CD4-positive, alpha-beta T cell treated with Interleukin-6 for 4 hours (primary cell): ENCODE measurements at places on chromosomes 16 and 17.

- DNase-seq = no peak
These were observed 21.4 kb downstream of the KIAA0513 start for GRCh38 chr16:85048921-85049562.

DNA sequence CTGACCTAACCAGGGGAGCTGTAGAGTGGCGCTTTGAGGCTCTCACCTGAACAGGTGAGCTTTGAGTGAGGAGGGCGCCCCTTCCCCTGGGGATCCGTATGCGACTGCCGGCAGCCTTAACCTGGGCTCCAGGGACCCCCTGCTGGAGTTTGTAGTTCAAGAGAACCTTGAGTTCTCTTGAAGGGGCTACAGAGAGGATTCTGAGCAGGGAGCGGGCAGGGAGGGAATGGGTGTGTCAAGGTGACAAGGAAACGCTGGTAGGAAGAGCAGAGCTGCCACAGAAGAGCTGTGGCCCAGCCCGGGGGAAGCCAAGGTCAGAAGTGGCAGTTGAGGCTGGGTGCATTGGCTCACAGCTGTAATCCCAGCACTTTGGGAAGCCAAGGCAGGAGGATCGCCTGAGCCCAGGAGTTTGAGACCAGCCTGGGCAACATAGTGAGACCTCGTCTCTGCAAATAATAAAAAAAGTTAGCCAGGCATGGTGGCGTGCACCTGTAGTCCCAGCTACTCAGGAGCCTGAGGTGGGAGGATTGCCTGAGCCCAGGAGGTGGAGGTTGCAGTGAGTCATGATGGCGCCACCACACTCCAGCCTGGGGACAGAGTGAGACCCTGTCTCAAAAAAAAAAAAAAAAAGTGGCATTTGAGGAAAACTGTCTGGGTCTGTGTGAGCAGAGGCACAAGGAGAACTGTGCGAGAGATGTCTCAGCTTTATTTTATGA, 1.2 kb downstream of the LLGL2 start:
- DNase-seq = no peak

DNA sequence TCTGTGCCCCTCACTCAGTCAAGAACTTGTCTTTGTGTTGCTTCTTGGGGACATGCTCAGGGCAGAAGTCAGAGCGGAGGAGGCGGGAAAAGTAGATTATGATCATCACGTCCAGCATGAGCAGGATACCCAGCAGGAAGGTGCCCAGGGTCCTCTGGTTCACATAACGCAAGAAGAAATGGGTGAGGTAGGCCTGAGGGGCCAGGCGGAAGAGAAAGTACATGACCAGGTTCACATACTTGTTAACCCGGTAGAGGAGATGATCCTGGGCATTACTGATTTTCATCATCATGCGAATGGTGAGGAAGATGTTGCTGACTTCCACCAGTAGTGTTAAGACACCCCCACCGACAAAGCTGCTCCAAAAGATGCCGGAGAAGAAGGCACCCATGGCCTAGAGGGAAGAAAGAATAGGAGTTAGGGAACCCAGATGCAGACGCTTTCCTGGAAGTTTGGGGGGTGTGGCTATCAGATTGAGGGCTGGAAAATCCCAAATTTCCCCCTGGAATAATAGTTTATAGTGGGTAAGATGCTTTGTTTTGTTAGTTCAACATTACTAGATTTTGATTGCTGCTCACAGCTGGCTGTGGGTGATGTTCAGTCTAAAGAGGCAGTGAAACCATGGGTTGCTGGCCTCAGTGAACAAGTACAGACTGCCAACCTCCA, 1.4 kb downstream of the TLCD1 start:
- no peak for DNase-seq

GRCh38 chr17:34706029-34706428, 126.6 kb downstream of the TMEM132E start:
- no peak for DNase-seq

DNA sequence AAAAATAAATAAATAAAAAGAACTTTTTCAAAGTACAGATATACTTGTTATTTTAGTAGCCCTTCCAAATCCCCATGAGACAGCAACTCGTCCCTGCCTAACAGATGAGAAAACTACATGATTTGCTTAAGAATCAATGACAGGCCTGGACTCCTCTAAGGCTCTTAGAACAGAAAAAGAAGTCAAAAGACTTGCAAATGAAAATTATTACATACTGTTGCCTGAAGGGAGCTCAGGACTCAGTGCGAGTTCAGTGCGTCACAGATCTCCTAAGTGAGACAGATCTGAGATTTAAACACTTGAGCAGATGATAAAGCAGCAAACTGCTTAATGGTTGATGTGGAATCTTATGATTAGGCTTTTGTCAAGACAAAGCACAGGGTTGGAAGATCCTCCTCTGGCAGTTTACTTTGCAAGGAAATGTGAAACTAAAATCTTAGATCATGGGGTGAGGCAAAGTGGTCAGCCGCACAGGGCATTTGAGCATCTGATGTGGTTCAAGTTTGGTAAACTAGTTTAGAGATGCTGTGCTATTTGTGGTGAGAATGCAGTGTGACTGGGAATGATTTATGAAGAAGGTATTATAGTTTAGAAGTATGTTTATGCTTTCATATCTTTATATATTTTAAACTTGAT, 138.1 kb downstream of the TRIM37 start:
- DNase-seq = no peak

DNA sequence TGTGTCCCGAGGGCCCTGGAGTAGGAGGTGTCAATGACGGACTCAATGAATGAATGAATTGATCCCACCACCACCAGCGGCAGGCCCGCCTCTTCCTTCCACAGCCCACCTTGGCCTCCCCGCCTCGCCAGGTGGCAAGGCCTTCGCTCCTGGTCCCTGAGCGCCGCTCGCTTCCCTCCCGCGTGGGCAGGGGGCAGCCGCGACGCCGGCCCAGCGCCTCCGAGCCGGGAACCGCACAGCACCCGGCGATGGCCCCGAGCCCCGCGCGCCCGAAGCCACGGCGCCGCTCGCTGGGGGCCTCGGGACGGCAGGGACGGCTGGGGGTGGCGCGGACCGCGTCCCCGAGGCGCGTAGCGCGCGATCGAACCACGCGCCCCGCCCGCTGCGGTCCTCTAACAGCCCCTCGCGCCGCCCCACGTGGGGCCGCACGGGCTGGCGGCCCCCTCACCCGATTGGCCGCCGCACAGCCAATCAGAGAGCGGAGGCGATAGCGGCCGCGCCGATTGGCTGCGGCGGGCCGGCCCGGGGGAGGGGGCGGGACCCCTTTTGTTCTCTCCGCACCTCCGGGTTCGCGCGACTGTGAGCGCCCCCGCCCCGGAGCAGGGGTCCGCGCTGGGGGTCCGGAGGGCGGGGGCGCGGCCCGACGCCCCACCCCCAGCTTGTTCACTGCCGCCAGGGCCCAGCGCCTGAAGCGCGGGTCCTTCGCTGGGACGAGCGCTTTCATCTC, 31.4 kb downstream of the ACTG1 start:
- peak; percentile 81 for DNase-seq

GRCh38 chr17:63492940-63493339, 16.1 kb downstream of the ACE start:
- no peak for DNase-seq

GRCh38 chr17:30290696-30291542, 825 bp downstream of the BLMH start:
- DNase-seq = peak; percentile 33

GRCh38 chr17:82640036-82640435, 8.2 kb downstream of the WDR45B start:
- no peak for DNase-seq

DNA sequence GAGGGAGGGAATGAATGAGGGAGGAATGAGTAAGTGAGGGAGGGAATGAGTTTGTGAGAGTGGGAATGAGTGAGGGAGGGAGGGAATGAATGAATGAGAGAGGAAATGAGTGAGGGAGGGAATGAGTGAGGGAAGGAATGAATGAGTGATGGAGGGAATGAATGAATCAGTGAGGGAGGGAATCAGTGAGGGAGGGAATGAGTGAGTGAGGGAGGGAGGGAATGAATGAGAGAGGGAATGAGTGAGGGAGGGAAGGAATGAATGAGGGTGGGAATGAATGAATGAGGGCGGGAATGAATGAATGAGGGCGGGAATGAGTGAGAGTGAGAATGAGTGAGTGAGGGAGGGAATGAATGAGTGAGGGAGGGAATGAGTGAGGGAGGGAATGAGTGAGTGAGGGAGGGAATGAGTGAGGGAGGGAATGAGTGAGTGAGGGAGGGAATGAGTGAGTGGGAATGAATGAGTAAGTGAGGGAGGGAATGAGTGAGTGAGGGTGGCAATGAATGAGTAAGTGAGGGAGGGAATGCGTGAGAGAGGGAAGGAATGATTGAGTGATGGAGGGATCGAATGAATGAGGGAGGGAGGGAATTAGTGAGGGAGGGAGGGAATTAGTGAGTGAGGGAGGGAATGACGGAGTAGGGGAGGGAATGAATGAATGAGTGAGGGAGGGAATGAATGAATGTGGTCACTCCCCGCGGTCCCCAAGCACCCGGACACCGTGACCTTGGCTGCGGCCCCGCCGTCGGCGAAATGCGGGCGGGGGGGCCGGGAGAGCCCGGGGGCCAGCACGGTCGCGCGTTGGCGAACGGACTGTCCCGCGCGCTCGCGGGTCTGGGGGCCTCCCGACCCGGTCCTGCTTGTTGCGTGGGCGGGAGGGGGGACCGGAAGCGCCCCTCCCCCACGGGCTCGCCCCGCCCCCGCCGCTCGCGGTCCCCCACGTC, 1.1 kb upstream of the UBE2I start:
- no peak for DNase-seq

- no peak for DNase-seq
These were observed 20.5 kb downstream of the NSMCE1 start for GRCh38 chr16:27248036-27248435.

DNA sequence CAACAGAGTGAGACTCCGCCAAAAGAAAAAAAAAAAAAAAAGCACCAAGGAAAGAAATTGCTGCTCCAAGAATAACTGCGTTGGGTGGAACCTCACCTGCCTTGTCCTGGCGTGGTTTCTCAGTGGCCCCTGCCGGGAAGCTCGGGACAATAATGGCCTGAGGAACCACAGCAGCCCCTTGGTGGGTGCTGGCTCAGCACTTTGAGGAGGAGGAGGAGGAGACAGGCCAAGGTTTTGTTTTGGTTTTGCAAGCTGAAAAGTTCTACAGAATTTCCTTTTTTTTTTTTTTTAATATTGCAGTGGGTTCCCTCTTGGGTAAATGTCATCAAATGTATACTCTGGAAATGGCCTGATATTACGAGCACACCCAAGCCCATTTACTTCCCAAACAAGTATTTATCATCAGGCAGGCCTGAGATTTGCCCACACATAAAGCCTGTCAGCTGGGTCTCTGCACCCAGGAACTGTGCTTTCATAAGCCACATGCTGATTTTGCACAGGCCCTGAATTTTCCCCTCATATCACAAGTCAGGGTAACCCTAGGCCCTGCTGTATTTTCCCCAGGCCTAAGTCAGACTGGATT, 78.3 kb downstream of the SOCS1 start:
- no peak for DNase-seq

GRCh38 chr16:21190013-21190412, 21.4 kb downstream of the ZP2 start:
- no peak for DNase-seq
